Stimulated activated CD4-positive, alpha-beta T cell treated with anti-CD3 and anti-CD28 coated beads, Interleukin-12 subunit alpha, Interleukin-12 subunit beta, amount 100 ng/mL, for 4 hours (primary cell): ENCODE measurements at places on chromosomes 1 and 21.

DNA sequence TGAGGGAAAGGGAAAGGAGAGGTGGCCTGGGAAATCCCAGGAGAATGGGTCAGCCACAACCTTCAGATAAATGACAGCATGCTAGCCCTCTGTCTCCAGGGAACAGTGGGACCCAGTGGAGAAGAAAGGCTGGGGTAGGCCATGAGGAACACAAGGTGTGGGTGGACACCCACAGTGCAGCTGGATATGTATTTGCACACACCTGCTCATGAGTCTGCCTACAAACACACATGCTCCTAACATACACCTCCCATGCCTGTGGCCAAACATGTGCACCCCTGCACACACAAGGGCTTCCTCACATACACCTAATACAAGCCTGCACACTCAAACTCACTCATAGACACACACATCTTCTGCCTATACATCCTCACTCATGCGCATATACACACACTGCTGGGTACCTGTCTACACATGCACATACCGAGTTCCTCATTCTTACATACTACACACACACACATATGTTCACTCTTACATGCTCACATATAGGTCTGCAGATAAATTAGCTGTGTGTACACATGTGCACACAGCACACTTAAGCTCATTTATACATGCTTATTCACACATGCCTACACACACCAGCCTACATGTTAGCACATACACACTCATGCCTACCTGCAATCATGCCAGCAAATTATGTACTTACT, 3.6 kb downstream of the C1orf216 start:
- DNase-seq: no peak

- DNase-seq: no peak
Observed at GRCh38 chr1:83799594-83799993, 199.3 kb downstream of the TTLL7 start.

DNA sequence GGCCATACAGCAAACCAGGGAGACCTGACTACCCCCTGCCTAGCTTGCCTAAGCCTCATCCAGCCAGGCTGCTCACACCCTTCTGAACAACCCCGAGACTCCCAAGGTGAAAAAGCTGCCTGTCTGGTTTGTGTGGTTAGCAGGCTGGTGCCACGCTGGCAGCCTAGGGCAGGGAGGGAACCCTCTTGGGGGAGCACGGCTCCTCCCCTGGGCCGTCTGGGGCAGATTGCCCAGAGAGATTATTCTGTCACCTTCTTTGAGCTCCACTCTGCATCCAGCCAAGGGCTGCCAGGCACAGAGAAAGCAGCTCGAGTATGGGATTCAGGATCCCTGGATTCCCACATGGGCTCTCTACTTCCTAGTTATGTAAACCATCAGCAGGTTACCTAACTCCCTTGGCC, 27.5 kb upstream of the TCEA3 start:
- DNase-seq: no peak

- no peak for DNase-seq
Observed at GRCh38 chr1:174265282-174265681, 106.0 kb downstream of the RABGAP1L start.

GRCh38 chr21:14300074-14300473, 82.9 kb downstream of the HSPA13 start:
- DNase-seq: no peak

- no peak for DNase-seq
Observed at GRCh38 chr1:210618369-210618768, 289.7 kb downstream of the HHAT start.

DNA sequence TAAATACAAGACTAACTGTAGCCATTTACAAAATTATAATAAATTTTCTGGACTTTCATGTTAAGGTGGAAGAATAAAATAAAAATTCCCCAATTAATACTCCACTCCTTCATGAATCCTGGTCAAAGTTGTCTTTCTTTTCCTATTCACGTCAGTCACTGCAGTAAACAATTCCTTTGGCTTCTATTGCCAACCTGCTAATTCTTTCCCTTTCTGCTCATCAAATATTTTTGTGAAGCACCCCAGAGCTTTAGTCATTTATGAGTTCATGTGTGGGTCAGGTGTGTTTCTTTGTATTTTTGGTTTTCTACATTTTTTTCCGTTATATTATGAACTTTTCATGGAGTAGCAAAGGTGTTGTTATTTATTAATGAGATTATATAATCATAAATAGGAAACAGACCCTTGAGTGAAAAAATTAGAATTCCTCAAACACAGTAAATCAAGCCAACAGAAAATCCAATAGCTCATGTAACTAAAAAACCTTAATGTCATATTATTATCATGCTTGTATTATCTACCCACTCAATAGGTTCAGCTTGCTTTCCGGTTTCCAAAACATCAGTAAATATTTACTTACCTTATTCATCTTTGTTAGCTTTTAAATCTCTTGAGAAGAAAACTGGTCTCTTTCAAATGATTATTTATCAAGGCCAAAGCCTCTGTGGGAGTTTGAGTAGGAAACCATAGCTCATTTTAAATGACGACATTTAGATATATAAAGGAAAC, 29.6 kb upstream of the PLA2G4A start:
- no peak for DNase-seq

- no peak for DNase-seq
Observed at GRCh38 chr1:43766818-43767525, 59.6 kb downstream of the ST3GAL3 start.

DNA sequence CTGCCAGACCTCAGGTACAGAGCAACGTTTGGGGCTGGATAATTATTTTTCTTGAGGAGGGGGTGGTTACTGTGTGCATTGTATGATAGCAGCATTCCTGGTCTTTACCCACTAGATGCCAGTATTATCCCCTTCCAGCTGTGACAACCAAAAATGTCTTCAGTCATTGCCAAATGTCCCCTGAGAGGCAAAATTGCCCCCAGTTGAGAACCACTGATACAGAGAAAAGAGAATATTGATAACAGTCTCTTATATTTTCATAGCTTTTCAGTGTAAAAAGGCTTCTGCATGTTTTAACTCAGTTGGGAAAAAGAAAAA, 51.8 kb upstream of the SYT14 start:
- DNase-seq: no peak

- no peak for DNase-seq
Observed at GRCh38 chr21:41521489-41522027, 13.6 kb upstream of the TMPRSS2 start.

DNA sequence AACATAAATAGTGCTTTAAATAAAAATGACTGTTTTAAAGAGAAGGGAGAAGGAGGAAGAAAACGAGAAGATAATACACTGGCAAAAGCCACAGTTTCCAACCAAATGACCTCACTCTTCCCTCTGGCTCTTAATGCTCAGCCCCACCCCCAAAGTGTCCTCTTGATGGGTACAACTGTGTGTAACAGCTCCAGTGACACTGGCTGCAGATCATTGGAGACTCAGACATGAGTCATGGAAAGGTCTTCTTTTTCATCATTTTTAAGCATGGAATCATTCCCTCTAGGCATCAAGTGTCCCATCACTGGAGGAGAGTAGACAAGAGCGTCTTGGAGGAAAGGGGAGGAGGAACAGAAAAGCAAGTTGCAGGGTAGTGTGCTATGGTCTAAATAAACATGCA, 333.0 kb downstream of the PAPPA2 start:
- no peak for DNase-seq

GRCh38 chr1:59640851-59641250, 173.9 kb upstream of the HOOK1 start:
- no peak for DNase-seq

- DNase-seq: no peak
Observed at GRCh38 chr1:190849346-190849745, 371.7 kb upstream of the BRINP3 start.

DNA sequence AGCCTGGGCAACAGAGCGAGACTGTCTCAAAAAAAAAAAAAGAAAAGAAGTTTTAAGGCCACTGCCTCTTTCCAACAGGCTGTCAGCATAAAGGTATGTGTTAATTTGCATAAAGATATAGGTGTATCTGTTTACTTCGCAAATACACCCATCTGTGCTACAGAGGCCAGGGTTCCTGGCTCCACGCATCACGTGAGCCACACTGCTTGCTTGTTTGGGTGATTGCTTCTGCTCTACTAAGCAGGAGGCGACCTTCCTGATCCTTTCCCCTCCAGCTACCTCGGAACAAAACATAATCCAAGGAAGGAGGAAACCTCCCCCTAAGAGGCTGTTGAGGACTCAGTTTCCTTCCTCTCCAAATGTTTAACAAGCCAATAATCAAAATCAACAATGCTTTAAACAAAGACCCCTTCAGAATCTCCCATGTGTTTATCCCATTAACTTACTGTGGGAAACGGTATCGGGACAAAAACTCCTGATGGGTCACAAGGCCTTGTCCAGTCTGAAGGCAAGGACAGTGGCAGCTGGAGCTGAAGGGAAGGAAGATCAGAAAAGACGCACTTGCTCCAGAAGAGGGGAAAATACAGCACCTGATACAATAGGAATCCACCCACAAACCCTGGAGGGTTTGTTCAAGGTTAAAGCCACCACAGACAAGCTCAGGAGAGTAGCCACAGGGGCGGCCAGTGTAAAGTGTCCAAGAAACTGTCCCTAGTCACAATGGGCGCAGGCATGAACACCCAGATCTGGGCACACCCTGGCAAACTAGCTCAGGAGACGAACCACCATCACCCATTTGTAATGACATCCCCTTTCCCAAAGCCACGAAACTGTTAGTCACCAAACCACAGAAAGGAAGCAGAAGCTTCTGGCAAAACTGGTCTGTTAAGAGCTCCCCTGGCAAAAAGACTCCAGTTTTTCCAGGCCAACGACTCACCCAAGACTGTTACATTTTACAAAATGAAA, 17.2 kb downstream of the CTNNBIP1 start:
- no peak for DNase-seq

- no peak for DNase-seq
Observed at GRCh38 chr1:198179556-198179981, 22.8 kb downstream of the NEK7 start.

- no peak for DNase-seq
Observed at GRCh38 chr1:110687250-110687649, 12.5 kb upstream of the KCNA3 start.

- DNase-seq: no peak
Observed at GRCh38 chr1:159879977-159880376, 17.5 kb upstream of the VSIG8 start.

GRCh38 chr1:25747046-25747719, 52.8 kb upstream of the SELENON start:
- no peak for DNase-seq

- no peak for DNase-seq
Observed at GRCh38 chr1:2003541-2004131, at the start of gene CFAP74. TSS of gene CFAP74 (minus strand) at chr1:2003786. CDS start at chr1:1990956, 12,830 bp downstream.

DNA sequence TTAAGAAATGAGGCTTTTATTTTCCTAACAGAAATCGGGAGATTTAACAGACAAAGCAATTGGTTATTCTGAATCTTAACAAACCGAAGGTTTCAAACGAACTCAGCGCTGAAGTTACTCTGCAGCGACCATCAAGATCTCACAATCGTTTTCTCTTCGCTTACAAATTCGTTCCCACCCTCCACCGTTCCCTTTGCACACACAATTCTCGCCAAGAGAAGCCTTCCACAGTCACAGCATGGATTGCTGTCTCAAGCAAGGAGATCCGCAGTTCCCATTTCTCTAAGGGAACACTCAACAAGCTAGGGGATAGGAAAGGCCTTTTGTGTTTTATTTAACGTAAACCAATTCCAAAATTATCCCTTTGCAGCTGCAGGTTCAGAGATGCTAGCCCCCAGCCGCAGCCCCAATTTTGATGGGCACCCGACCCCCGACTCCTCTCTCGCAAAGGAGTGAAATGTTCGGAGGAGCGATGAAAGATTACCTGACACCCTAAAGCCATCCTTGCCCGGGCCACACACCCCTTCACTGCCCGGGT, 755 bp downstream of the FBXO42 start:
- DNase-seq: no peak

DNA sequence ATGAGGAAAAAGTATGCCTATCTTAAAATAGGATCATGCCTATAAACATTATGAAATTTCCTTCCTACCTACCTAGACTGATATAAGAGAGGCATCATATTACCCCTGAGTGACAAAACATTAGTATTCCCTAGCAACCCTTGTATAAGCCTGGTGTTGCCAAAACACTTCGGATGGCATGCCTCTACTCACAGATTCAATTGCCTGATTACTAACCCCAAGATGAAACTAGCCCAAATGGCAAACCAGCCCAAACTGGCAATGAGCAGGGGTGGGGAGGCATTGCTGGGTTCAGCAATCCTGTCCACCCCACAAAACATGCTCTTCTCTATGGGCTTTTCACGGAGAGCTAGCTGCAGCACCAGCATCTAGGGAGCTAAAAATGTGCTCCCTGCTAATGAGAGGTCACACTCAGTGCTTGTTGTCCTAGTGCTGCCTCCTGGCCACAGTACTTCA, 13.9 kb downstream of the PALMD start:
- DNase-seq: no peak

DNA sequence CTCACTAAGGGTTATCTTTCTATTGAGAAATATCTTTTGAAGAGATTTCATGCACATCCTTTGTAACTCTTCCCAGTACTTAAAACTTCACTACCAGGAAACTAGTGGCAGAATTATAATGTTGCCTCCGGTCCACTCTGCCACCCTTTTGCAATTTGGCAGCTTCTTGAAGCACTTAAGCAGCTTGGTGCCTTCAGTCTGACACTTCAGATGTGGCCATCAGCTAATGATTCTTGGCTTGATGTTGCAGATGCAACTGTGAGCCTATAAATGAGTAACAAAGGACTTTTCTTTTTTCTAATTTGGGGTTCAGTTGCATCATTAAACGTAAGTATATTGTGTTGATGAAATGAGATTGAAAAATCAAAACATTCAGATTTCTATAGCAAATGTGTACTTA, 187.5 kb upstream of the C21orf91 start:
- DNase-seq: no peak

GRCh38 chr21:32482565-32483292, 70.2 kb downstream of the EVA1C start:
- DNase-seq: no peak

DNA sequence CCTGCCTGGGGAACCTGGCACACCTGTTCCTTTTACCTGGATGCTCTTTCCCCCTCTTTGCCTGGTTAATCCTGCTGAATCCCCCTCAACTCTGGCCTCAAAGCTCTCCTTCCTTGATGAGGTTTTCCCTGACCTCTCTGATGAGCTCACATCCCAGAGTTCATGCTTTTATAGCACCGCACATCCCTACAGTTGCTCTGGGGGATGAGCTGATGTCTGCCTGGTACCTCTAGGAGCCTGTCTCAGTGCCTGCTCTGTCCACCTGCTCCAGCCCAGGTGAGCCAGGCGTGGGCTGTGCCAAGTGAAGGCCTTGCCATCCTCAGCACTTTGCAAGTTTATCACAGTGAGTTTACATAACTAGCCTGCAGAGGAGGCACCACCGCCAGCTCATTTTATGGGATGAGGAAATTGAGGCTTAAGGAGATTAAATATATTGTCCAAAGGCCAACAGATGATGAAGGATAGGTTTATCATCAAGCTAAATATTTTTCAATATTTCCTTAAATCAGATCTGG, 58.6 kb upstream of the TMPRSS2 start:
- no peak for DNase-seq

- DNase-seq: no peak
Observed at GRCh38 chr1:41341772-41342562, 19.3 kb upstream of the FOXO6 start.

GRCh38 chr1:153553096-153553495, 4.0 kb upstream of the S100A3 start:
- no peak for DNase-seq

- DNase-seq: peak; percentile 16
Observed at GRCh38 chr1:93681101-93681988, at the start of gene BCAR3. TSS of gene BCAR3 (minus strand) at chr1:93681837. CDS start at chr1:93674930, 6,907 bp downstream.
